ENCODE measurements at places on chromosomes 1 and 21. TPM values are rescaled to one million over a fixed set of nuclear protein-coding genes. Genes with fewer than 3 reads are reported as not detected.

- H3K27me3 ChIP-seq, result no peaks in the 10 kb centered on the region
- DNase-seq, result no peak
- H3K4me1 ChIP-seq, result no peaks in the 10 kb centered on the region
- peaks cover 30% of the 10 kb centered on the region for H3K36me3 ChIP-seq
These were observed 35.1 kb downstream of the ATP1A1 start for GRCh38 chr1:116408193-116408592.

DNA sequence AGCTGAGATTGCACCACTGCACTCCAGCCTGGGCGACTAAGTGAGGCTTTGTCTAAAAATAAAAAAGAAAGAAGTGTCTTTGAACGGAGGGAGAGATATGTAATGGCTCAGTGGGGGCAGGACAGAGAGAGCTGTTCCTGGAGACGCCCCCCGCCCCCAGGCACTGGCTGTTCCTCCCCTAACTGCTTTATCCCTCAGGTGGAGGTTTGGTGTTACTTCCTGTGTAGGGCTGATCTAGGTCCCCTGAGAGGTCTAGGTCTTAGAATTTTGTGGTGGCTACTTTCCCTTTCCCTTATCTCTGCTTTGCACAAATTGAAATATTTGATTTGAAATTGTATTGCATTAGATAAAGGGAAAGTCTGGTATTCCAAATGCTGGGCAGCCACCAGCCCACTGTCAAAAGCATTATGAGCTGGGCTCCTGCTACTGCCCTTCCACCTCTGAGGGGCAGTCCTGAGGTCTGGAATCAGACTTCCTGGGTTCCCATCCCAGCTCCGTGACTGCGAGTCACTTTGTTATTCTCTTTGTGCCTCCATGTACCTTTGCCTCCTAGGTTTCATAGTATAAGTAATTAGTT, 134.8 kb upstream of the KIF26B start:
- DNase-seq, result no peak
- H3K36me3 ChIP-seq, result no peaks in the 10 kb centered on the region
- no peaks in the 10 kb centered on the region for H3K27me3 ChIP-seq

- DNase-seq, result no peak
- H3K27ac ChIP-seq, result peak overlapping the region; percentile 95
- peaks cover 40% of the 10 kb centered on the region for H3K4me1 ChIP-seq
- no peaks in the 10 kb centered on the region for H3K36me3 ChIP-seq
- peak overlapping the region; percentile 86 for H3K4me3 ChIP-seq
- no peaks in the 10 kb centered on the region for H3K27me3 ChIP-seq
These were observed 81.5 kb downstream of the NDUFS5 start for GRCh38 chr1:39107341-39108290.

- H3K27ac ChIP-seq, result no peak overlapping the region
- no peak for DNase-seq
- H3K4me1 ChIP-seq, result no peaks in the 10 kb centered on the region
- no peak overlapping the region for H3K4me3 ChIP-seq
- H3K36me3 ChIP-seq, result no peaks in the 10 kb centered on the region
These were observed 341.5 kb downstream of the VAV3 start for GRCh38 chr1:107623431-107623830.

The AGMAT gene
- 0.21 TPM for total RNA-seq

The RHOU gene
- 37.7 TPM for total RNA-seq

Data from thoracic aorta (tissue), 2 donors.